ENCODE measurements at places on chromosomes 7 and 10.

DNA sequence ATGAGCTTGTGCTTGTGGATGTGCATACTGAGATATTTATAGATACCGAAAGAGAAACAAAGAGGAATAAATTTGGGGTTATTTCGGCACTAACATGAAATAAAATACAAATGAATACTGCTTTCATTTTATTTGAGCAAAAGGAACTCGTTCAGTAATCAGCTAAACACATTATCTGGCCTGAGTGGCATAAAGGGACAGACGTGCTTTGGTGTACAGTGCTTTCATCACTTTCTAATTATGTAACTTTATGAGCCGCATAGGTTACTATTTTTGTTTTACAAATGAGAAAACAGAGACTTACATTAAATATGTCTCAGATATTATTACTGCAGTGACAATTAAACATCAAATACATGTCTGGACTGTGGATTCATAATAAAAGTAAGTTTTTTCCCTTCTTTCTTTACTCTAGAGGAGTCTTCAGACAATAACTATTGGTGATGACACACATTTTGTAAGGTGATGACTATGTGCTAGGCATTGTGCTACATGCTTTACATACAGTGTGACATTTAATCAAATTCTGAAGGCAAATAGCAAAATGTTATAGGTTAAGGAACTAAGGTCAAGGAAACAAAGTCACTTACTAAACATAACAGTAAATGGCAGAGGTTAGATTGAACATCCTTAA lies 503.3 kb downstream of the SORCS1 start:
- no peak for DNase-seq

DNA sequence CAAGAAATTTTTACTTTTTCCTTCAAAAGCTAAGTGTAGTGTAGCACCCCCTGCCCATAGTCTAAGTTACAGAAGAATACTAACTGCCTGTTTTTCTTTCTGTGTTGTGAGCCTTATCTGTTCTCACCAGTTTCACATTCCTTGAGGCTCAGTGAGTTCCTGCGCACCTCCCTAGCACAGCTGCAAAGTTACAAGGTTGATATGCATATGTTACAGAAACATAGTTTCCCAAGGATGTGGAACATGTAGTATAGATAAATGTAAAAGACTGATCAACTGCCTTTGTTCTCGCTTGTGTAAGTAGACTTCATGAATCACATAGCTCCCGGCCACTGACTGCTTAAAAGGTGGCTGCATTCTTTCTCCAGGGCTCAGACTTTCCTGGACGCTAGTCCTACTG lies 6.7 kb upstream of the ZNF33B start:
- no peak for DNase-seq

DNA sequence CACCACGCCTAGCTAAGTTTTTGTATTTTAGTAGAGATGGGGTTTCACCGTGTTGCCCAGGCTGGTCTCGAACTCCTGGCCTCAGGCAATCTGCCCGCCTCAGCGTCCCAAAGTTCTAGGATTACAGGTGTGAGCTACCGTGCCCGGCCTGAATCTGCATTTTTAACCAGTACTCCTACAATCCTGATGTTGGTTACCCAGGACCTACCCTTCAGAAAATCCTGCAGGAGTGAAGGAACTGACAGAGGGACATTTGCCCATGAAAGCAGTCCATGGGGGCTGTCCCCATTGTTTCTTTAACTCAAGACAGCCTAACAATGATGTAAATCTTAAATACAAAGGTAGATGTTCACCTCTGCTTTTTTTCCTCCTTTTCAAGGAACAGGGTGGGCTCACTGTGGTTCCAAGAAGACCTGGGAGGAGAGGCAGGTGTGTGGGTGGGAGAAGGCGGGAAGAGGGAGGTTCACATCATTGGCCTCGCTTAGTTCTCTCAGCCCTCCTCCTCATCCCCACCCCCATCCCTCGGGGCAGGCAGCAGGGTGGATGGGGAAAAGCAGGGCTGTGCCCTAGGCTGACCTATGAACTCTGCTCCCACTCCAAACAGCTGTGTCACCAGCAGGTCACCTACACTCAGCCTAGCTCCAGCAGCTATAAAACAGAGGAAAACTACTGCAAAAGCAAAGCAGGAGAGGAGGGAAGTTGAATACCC lies 13.5 kb downstream of the LRRC20 start:
- DNase-seq = no peak

DNA sequence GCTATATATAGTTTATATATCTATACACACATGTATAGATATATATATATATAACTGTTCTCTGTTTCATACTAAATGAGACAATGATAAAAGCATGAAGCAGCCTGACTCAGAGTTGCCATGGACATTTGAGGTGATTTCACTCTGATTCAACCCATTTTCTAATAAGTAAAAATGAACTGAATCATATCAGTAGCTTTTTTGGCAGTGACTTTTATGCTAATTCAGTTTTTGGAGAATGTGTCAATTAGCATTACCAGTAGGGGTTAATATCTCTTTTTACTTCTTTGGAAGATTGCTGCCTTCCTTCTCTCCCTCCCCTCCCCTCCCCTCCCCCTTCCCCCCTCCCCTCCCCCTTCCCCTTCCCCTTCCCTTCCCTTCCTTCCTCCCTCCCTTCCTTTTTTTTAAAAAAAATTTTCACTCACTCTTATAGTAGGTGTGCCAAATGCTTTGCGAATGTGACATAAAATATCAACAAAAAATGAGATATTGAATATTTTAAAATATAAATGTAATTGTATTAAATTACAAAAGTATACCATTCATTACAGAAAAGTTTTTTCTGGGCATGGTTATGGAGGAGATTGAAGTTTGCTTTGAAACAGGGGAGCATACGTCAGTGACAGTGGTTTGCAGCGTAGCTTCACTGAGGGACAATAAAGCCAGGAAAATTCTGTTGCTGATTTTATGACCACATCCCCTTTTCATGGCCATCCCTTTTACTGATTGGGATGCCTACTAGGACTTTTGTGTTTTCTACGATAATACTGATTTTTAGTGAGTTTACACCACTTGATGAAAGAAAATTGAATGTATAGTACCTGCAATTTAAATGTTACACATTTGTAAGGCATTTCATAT lies 64.0 kb upstream of the KLF6 start:
- DNase-seq = peak; percentile 44

GRCh38 chr7:134589491-134589941 lies 40.6 kb downstream of the AKR1B15 start:
- DNase-seq = no peak

GRCh38 chr10:12237265-12238220 lies 41.6 kb downstream of the CDC123 start:
- DNase-seq = no peak

DNA sequence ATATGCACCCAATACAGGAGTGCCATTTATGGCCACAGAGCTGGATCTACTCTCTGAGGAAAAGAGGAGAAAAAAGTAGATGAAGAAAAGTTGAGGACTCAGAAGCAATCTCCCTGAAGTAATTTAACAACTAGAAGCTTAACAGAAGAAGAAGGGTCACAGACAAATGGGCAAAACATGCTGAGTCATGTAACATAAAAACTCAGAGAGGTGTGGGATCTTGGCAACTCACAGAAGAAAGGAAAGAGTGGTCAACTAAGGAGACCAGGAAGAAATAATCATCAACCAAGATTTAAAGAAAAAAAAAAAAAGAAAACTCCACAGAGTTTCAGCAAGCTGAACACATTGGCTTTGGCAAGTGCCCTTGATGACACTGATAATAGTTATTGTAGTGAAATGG lies 51.8 kb upstream of the BET1 start:
- no peak for DNase-seq

GRCh38 chr7:152189061-152189460 lies 163.6 kb downstream of the GALNT11 start:
- no peak for DNase-seq

DNA sequence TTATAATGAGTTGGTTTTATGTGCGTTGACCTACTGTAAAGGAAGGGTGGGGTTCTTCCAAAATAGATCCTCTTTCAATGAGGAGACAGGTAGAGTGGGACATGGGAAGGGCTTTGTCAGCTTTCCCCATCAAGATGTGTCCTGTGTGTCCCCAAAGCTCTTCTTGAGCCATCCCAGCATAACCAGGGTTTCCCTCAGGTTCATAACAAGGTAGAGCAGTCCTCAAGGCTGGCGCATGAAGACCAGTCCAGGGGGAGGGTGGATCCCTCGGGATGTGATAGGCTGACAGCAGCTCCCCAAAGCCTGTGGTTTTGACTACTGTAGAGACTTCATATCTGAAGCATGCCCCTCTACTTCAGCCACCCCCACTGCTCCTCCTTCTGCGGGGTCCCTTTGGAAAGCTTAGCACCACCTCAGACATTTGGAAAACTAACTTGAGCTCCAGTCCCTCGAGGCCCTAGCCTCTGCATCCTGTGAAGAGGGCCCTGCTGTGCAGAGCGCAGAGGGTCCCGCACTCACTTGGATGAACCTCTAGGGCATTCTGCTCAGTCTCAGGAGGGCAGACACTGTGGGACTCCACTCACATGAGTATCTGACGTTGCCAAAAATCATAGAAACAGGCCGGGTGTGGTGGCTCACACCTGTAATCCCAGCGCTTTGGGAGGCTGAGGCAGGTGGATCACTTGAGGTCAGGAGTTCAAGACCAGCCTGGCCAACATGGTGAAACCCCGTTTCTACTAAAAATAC lies 1.1 kb upstream of the GIMAP8 start:
- no peak for DNase-seq

GRCh38 chr10:106713846-106714245 lies 450.7 kb downstream of the SORCS1 start:
- no peak for DNase-seq

- DNase-seq = no peak
Observed at GRCh38 chr10:89074120-89074519, 83.5 kb downstream of the FAS start.

DNA sequence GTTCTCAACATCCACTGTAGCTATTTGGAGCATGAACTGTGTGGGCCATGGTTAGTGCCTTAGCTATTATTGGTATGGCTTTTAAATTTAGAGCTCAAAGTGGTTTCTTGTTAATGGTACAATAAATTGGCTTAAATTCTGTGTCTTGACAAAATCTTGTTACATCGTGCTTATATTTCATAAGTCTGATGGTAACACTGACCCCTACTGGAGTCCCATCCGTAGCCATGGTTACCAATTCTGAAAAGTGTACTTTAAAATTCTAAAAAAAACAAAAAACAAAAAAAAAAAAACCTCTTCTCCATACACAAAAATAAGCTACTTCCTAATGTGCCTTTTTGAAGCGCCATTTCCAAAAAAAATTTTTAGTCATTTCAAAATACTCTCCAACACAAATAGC lies 6.4 kb upstream of the RPP30 start:
- DNase-seq = no peak

DNA sequence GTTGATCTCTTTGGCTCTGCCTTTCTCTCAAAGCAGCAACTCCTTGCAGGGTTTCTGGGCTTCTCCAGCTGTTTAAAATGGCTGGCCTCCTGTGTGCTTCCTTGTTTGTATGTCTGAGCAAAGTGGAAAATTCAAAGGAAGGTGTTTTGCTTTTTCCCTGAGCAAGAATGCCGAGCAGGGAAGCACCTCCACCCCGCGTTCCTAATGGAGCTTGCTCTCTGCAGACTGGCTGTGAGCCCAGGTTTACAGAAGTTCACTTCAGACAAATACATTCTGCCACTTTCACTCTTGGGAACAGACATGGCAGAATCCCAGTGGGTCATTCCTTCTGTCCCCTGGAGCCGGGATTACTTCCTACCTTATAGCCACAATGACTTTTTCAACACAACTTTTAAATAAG lies 181.8 kb upstream of the AGK start:
- DNase-seq = no peak

GRCh38 chr7:124857672-124858235 lies 71.9 kb downstream of the POT1 start:
- DNase-seq = no peak

DNA sequence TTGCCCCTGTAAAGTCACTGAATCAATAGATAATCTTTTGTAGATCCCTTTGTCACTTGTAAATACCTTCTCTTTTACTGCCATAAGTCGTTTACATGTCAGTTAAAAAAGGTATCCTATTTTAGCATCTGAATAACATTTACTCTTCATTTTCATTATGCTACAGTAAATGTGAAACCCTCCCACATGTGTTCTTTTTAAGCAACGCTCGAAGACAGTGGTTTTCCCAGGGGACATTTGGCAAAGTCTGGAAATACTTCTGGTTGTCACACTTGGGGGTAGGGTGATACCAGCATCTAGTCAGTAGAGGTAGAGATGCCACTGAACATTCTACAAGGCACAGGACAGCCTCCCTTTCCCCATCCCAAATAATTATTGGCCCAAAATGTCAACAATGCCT lies 23.7 kb downstream of the ATAD1 start:
- DNase-seq = no peak

DNA sequence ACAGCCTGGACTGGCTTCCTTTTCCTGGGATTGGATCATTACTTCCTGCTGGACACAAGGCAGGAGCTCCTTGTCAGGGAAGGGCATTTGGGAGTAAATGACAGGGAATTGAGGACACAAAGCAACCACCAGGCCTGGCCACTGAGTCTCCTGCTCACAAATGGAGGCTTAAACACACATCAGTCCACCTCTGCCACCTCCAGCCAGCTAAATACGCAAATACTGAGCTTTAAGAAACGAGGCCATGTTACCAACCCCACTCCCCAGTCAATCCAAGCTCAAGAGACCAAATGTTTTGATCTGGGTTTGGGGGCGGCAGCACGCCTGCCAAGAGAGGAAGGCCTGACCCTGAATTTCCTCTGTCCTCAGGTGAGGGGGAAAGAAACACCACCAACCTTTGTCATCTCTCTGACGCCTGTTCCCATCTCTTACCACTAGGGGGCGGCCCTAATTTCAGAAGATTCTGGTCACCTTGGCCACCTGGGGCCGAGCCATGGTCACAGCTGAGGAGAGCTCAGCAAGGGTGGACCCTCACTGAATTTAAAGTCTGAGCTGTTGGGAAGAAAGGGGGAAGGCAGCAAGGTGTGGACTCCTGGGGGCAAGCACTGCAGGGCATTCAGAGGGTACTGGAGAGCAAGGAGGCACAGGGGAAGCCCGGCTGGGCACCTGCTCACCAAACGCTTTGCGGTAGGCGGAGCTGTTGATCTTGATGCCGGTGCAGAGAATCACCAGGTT lies 16.5 kb downstream of the AIFM2 start:
- no peak for DNase-seq

GRCh38 chr7:129784437-129784782 lies 168.3 kb downstream of the UBE2H start:
- no peak for DNase-seq

DNA sequence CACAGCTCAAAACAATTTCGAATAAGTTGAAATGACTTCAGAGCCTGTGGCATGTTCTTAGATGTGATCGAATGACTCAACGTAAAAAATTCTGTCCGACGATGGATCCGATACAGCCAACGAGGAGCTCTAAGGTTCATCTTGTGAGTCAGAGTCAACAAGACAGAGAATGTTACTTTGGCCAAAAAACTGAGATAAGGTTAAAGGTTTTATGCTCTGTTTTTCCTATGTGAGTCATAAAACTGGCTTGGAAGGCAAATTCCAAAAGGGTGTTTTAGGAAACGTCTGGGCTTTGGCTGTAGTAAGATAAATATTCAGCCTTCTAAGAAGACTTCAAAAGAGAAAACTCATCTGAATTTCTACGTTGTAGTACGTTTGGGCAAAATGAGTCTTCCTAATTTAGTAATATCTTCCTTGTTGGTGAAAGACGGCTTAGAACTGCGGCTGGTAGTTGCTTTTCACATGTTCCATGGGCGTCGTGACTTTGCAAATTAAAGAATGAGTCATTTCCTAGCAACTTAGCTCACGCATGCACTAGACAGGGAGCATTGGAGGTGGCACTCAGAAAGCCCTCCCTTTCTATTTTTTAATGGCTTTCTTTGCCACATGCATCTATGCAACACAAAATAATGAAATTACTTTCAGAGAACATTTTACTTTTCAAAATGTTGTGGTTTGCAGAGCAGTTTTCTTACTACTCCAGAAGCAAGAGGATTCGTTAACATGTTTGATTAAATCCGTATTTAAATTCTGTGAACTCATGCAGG lies 28.2 kb downstream of the PFKP start:
- DNase-seq = peak; percentile 98

- no peak for DNase-seq
Observed at GRCh38 chr10:2948127-2948854, 119.1 kb upstream of the PFKP start.

Data from fibroblast of skin of left quadriceps (primary cell).